ENCODE measurements at places on chromosomes 2 and 18.

DNA sequence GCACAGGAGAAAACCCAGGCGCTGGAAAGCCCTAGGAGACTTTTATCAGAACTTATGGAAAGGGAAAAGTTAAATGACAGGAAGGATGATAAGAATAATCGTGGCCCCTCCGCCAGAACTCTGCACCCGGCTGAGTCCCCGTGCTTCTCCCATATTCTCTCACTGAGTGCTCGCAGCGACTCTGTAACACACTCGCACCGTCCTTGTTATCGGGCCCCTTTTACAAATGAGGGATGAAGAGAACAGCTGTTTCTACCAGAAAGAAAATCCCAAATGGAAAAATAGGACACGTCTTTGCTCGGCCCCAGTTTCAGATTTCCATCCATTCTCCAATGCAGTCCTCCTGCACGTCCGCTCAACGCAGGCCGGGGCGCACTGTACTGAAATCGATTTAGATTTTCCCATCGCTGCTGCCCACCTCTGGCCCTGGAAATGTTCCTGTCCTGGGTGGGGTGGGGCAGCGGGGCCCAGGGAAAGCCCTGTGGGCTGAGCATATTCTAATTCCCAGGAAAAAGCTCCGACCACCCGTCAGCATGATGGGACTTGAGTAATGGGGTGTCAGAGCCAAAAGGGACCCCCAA, 66.4 kb downstream of the KCNF1 start:
- no peak for DNase-seq

GRCh38 chr2:44997963-44998362, 11.3 kb downstream of the SIX2 start:
- no peak for DNase-seq

- no peak for DNase-seq
Measured at GRCh38 chr2:229784791-229785190, 70.4 kb upstream of the DNER start.

GRCh38 chr2:164777847-164778461, 63.7 kb downstream of the COBLL1 start:
- no peak for DNase-seq

DNA sequence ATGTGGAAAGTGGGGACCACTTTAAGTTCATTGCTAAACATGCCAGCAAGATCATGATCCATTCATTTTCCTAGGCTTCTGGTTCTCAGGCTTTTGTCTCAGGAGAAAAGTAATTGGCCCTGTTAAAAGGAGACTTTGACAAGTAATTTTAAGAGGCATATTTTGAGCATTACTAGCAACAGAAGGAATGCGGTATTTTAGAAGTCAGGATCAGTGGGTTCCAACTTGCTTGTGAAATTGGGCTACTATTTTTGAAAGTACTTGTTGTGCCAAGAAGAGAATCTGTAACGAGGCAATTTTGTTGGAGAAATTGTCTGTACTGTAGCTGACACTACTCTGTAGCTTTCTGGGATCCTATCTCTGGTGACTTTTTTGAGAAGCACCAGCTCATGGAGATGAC, 59.4 kb downstream of the CERS6 start:
- no peak for DNase-seq
